ENCODE measurements at places on chromosomes 6 and 20.

- DNase-seq, result no peak
Measured at GRCh38 chr6:158567871-158568401, 8.0 kb downstream of the TMEM181 start.

- no peak for DNase-seq
Measured at GRCh38 chr20:35902545-35902941, 51.8 kb downstream of the SCAND1 start.

DNA sequence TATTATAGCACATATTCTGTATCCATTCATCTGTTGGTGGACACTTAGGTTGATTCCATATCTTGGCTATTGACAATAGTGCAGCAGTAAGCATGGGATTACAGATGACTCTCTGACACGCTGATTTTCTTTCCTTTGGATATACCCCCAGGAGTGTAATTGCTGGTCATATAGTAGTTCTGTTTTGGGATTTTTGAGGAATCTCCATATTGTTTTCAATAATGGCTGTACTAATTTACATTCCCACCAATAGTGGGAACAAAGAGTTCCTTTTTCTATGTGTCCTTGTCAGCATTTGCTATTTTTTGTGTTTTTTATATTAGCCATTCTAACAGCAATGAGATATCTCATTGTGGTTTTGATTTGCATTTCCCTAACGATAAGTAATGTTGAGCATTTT is 309.0 kb upstream of the JARID2 start:
- no peak for DNase-seq

DNA sequence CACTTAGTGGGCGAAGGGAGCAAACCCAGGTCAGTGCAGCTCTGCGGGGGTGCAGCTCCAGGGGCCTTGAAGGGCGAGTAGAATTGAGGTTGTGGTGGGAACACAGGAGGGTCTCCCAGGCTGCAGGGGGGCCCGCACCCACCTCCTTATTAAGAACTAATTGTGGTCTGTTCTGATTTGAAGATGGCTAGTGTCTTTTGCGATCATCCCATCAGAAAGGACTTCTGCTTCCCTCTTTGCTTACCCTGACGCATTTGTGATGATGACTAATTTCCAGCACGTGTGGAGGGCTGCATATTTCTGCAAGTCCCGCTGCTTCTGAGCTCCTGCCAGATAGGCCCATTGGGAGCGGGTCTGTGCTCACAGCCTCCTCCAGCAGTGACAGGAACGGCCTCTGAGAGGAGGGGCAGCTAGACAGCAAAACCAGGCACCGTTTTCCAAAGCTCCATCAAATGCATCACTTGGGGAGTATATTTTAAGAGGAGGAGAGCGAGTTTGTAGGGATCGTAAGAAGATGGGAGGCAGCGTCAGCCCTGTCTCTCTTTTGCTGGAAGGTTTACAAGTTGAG is 268.9 kb downstream of the CDH4 start:
- DNase-seq, result no peak

GRCh38 chr6:161590961-161591627 is 317.2 kb upstream of the AGPAT4 start:
- no peak for DNase-seq

GRCh38 chr20:10328897-10329255 is 105.1 kb downstream of the MKKS start:
- DNase-seq, result no peak

- DNase-seq, result no peak
Measured at GRCh38 chr6:68978411-68978810, 343.3 kb downstream of the ADGRB3 start.

DNA sequence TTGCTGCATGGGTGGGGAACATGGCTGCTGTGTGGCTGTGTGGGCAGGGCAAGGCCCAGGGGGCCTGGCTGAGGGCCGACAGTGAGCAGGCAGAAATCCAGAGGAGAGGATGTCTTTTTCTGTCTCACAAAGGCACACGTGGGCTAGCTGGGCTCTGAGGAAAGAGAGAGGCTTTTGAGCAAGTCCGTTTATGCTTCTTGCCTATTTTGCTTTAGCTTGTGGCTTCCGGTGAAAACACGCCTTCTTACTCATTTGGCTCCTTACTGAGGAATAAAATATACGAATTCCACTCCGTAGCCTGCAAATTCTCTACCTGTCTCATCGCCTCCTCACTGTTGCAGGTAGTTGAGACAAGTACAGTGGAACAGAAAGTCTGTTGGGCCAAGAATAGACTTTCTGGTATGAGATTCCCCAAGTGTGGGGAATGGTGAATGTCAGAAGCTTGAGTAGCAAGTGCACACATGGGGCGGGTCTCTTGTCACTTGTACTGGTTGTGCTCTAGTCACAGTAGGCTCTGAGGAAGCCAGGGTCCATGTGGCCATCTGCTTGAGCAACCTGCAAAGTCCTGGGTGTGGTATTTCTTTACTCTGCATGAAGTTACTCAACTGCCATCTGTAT is 28.4 kb downstream of the WRNIP1 start:
- DNase-seq, result no peak

- no peak for DNase-seq
Measured at GRCh38 chr6:51141080-51141479, 322.4 kb downstream of the TFAP2B start.

- no peak for DNase-seq
Measured at GRCh38 chr20:63747622-63748069, 8.1 kb downstream of the SLC2A4RG start.

- no peak for DNase-seq
Measured at GRCh38 chr6:113401231-113401630, 455.9 kb upstream of the MARCKS start.

- no peak for DNase-seq
Measured at GRCh38 chr6:76495909-76496308, 423.4 kb upstream of the IMPG1 start.

- DNase-seq, result no peak
Measured at GRCh38 chr6:39073471-39074355, 25.1 kb downstream of the GLP1R start.

DNA sequence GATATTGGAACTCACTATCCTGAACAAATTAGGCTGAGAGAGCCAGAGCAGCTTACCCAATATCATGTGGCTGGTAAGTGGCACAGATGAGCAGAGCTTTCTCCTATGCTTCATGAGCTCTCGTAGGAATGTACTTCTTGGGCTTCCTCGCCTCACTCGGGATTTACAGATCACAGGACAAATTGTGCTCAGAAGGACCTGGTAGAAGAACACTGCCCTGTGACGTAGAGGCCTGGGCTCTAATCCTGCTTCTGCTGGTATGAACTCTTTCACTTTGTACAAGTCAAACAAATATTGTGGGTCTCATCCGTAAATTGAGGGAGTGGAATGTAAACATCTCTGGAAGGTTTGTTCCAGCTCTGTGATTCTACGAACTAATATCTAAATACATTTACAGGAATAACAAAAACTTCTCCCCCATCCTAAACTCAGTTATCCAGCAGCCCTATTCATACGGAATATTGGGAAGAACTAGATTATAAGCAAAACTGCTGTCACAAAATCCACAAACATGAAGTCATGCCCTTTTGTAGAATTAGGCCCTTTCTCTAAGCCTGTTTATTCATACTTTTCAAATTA is 187.6 kb downstream of the CLIC5 start:
- DNase-seq, result no peak

DNA sequence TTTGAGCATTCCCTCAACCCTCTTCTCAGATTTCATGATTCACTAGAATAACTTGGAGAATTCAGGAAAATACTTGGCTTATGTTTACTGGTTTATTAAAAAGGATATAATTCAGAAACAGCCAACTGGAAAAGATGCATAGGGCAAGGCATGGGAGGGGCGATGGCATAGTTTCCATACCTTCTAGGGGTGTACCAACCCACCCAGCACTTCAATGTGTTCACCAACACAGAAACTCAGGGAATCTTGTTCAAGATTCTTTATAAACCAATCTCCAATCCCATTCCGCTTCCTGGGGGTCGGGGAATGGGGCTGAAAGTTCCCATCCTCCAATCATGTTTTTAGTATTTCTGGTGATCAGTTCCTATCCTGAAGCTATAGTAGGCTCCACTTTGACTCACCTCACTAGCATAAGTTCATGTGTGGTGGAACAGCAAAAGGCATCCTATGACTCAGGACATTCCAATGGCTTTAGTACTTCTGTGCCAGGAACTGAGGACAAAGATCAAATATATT is 164.4 kb downstream of the SIM1 start:
- DNase-seq, result no peak

DNA sequence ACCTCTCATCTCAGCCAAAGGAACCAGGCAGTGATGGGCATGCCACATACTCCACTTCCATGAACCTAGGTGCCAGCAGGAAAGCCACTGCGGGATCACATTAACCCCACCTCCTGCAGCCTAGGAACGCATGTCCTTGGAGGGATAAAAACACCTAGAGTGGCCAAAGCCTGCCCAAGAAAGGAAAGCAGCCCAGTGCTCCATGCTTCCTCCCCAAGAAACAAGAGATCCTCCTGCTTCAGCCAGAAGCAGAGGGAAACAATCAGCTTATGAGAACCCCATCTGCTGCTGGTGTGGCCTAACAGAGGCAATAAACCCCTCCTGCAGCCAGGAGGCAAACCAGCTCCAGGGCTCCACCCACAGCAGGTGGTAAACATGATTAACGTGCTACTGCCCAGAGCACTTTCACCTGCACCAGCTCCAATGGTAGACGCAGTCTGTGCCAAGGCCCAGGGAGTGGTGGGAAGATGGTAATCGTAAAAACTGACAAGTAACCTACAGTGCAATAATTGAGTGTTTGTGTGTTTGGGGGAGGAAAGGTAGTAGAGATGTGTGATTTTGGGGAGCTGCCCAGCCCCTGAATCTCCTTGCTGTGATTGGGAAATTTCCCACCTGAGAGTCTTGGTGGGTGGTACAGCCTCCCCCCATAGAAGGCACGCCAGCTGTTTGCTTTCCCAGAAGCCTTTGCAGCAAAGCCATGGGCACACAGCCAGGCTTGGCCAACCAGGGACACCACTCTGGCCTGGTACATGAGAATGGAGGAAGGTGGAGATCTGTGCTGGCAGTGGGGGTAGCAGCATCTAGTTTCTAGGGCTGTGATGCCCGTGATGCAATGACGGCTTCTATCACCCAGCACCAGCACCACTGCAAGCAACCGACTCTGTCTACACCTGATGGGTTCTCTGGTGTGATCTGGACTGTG is 50.6 kb upstream of the TBC1D7 start:
- DNase-seq, result no peak
